ENCODE measurements at places on chromosomes 16 and 17.

GRCh38 chr16:10637337-10638037 lies 57.1 kb upstream of the EMP2 start:
- no peak for ATAC-seq

- no peak for ATAC-seq
These were observed 10.8 kb upstream of the NAGLU start for GRCh38 chr17:42525221-42525620.

DNA sequence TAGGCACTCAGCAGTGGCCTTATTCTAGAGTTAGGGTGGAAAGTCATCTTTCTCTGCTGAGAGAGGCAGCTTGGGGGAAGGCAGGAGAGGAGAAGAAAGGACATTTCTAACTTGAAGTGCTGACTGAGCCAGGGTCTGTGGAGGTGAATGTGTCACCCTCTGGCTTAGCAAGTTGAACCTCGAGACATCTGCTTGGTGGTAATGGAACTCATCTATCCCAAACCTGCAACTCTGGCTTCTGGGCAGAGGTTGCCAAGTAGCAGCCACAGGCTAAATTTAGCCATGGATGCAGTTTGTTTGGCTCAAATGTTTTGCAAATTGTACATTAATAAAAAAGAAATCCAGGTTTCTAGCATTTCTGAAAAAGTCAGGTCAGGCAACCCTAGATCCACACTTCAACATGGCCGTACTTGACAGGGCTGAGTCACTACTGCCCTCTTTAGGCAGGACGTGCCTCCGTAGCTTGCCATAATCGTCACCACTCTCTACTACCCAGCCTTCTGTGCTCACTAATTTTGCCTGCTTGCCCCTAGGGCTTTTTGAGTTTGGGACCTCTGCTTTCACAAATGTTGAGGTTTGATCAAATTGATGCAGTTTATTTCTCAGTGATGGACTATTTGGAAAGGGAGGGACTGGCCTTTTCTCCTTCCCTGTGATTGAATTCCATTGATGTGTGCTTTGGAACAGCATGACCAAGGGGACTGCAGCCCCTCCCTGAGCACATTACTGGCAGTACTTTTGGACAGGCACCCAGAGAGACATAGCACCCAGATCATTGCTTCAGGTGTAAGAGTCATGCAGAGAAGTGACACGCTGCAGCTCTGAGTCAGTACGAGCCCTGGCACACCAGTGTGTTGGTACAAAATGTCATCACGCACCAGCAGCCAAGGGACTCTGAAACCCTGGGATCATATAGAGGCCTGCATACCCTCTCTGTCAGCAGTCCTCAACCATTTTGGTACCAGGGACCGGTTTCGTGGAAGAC lies 5.2 kb downstream of the CDH13 start:
- ATAC-seq, result no peak

GRCh38 chr16:75250809-75251279 lies 580 bp downstream of the BCAR1 start:
- ATAC-seq, result peak; percentile 12

DNA sequence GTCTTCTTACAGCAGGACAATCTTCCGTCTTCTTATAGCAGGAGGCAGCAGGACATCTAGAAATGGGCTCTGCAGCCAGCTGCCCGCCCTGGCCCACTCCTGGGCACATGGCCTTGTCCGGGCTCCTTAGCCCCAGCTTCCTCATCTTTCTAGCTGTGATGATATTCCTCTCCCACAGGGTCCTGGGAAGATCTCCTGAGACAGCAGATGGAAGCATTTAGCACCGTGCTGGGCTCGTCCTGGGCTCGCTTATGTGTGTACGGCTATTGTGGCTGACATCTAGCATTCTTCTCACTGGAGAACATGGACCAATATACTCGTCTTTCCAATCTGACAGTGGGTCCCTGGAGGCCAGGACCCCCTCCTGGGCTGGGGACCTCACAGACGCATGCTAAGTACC lies 48.5 kb downstream of the TIMM22 start:
- no peak for ATAC-seq

All from motor neuron (in vitro differentiated cells).